ENCODE measurements at places on chromosomes 11 and 22.

DNA sequence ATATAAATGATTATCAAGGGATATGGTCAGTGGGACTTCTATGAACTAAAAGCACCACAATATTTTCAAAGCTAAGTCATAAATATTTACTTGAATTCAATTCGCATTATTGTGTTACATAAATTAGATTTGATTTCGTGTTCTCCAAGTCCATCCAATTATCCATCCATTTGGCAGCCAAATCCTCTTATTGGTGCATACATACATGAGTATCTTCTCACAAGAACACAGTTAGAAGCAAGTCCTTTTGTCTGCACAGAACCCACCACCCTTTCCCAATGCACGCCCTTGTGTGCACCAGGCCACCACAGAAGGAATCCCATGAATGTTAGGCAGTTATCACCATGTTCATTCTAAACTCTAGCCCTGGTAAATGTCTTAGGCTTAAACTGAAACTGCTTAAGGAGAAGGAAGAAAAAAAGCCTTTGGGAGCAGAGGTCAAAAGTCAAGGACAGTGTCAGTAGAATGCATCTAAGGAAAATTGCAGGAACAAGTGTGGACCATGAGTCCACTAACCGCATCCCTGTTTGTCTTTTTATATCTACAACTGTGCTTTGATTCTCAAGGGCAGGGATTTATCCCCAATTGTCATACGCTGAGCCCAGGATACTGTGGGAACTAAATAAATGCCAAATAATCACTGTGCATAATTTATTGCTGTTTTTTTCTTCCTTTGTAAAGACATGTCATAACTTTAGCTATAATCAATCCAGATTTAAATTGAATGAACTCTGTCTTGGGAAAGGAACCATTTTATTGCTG is 108.2 kb upstream of the DDI1 start:
- no peak for DNase-seq

- DNase-seq, result no peak
Observed at GRCh38 chr11:134476435-134477021, 64.5 kb upstream of the B3GAT1 start.

DNA sequence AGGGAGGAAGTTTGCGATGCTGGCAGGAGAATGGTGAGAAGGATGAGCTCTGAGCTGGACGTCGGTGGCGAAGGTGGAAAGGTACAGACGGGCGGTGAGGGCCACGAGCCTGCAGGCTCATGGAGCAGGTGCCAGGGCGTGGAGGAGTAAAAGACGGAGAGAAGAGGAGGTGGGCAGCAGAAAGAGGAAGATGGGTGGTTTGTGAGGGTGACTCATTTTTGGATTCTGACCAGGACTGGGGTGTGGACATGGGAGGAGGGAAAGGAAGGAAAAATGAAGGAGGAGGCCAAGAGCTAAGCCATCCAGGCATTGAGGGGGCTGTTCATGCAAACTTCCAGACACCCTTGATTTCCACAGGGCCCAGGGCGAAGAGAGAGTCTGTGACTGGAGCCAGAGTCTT is 3.5 kb downstream of the ZDHHC24 start:
- no peak for DNase-seq

- no peak for DNase-seq
Observed at GRCh38 chr11:133952199-133953190, 4.3 kb downstream of the IGSF9B start.

- peak; percentile 1 for DNase-seq
Observed at GRCh38 chr22:38406617-38407016, 48.4 kb downstream of the KCNJ4 start.

DNA sequence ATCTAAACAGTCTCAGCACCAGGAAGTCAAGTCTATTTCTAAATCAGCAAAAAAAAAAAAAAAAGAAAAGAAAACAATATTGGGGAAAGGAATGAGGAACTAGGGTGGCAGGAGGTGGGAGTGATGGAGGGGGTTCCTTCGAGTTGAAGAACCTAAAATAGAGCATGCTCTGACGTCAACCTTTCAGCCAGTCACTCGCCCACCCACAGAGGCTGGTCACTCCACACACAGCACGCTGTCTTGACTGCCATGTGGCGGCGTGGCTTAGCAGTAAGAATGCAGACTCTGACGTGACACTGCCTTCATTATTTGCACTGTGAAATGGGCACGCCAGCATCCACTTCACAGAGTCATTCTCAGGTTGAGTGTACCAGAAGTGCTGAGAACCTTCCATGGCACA is 48.3 kb downstream of the LARGE1 start:
- no peak for DNase-seq

DNA sequence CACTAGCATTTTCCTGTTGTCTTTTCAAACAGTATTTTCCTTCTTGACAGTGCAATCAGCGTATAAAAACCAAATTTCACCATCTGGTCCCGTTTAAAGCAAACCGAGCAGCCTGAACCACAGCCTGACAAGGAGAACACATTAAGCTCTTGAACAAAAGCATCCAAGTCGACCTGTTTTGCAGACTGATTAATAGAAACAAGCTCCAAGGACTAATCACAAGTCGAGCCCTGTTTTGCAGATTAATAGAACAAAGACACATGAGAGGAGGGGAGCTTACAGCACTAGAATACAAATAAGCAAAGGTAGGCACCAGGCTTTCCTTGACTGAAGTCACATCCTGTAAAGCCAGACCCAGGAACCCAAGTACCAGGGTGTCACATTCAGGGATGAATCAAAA is 104.8 kb downstream of the MPPED2 start:
- no peak for DNase-seq

- no peak for DNase-seq
Observed at GRCh38 chr22:19958083-19959042, 16.7 kb upstream of the TXNRD2 start.

- no peak for DNase-seq
Observed at GRCh38 chr11:130766650-130767565, 149.4 kb downstream of the SNX19 start.

DNA sequence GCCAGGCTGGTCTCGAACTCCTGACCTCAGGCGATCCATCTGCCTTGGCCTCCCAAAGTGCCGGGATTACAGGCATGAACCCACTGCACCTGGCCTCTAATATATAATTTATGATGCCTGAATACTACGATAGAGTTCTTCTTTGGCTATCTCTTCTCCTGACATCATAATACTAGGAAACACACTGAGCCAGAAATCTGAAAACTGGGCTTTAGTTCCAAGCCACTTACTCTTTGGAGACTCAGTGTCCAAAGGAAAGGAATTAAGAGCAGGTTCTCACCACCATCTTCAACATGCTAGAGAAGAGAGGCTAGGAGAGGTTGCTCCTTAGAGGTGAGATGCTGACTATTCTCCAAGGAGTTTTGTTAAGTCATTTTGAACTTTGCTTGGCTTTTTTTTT is 52.4 kb downstream of the UBASH3B start:
- DNase-seq, result no peak

DNA sequence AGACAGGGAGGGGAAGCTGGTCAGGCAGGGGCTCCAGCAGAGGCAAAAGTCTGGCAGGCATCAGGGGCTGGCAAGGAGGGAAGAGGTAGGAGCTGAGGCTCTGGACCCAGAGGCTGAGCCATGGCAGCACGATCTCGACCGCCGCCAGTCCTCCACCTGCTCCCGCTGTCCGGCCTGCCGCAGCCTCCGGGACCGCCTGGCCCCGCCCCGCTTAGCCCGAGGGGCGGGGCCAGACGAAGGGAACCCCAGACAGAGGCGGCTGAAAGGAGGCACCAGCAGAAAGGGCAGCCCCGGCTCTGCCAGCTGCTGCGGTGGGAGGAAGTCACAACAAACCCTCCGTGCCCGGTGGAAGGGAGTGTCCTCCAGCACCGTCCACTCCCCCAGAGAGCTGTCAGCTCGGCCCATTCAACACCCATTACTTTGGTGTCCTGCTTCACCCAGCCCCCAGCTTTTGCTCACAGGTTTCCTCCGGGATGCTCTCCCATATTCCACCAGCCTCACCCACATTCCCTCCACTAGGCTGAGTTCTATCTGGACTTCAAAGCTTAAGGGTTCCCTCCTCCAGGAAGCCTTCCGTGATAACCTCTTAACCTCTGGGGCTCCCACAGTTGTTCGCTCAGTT is at the start of gene MFNG:
TSS of gene MFNG (minus strand) at position 161 of the 622 bp plus-strand sequence. CDS start 207 bp downstream, outside the sequence.
- peak; percentile 95 for DNase-seq

- DNase-seq, result no peak
Observed at GRCh38 chr11:104784684-104785460, 113.4 kb downstream of the CASP12 start.

DNA sequence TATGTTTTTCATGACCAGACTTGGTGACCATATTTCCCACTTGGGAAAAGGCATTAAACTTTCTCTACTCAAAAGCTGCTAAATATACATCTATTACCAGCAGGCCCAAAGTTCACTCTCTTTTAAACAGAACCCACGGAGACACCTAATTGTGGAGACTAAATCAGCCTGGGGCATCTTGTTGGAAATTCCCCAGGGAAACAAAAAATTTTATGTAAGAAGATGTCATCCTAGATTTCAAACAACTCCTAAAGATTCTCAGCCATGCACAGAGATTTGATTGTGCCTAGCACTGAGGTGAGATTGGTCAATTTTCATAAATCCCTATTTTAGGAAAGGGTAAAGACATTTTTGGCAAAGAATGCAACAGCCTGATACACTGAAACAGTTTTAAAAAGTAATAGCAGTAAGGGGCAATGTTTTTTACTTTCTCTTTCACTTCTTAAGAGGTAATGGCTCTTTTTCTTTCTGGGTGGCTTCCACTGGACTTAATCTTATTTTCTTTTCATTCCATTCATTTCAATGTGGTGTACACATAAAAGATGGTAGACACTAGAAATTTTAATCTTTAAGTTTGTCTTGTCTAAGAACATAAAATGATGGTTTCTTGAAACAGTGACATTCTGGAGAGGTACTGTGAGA is 9.6 kb downstream of the OR52N2 start:
- peak; percentile 12 for DNase-seq

- no peak for DNase-seq
Observed at GRCh38 chr11:120972621-120973020, 51.3 kb upstream of the TBCEL start.

DNA sequence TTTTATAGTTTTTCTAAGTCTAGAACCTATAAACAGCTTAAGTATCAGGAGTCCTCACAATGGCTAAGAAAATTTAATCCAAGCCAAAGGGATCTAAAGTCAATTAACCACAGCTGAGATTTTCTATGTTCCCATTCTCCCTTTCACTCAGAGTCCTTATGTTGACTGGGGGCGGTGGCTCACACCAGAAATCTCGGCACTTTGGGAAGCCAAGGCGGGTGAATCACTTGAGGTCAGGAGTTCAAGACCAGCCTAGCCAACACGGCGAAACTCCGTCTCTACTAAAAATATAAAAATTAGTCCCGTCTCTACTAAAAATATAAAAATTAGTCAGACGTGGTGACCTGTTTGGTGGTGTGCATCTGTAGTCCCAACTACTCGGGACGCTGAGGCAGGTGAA is 6.9 kb downstream of the RDX start:
- no peak for DNase-seq

GRCh38 chr22:30262112-30262511 is 4.5 kb downstream of the OSM start:
- no peak for DNase-seq

DNA sequence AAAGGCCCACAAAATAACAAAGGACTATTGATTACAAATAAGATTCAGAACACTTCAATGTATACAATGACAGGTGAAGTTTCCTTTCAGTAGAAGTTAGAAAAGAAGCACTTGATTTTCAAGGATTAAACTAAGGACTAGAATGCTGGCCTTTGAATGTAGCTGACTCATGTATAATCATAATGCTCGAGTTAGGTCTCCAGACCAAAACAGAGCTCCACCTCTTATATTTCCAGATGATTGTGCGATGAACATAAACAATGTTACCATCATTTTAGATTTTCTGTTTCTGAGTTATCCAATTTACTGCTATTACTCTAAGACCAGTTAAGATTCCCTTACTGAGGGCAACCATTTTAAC is 40.4 kb upstream of the RAPSN start:
- DNase-seq, result no peak

DNA sequence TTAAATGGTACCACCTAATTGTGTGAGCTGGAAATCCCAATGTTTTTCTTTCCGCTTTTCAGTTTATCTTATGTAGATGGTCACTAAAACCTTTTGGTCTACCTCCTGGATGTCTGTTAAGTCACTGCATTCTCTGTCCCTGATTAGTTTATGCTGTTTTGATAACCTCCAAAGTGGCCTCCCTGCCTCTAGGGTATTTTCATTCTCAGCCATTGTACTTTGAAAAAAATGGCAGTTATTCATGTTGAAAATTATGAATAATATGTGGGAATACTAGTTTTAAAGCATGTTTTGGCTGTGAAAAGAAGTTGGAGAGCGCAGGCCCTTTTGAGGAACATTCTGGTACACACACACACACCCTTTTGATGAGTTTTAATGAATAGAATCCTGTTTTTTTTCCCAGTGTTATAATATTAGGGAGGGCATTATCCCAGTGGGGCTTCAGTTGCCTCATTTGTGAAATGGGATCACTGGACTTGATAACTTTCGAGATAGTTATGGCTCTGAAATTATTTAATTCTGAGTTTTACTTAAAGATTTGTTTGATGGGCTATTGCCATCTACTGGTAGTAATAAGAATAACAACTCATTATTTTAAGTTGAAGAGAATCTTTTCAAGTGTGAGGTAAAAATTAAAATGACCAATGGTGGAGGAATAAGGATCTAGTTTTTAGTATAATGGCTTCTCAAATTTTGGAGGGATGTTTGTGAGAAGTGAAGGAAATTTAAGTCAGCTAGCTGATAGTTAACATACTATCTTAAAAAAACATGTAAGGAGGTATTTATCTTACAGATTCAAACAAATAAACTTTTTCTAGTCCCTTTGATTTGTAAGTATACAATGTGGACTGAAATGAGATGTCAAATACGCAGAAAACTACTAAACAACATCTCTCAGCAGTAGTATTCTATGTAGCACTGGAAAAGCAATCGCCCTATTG is 3.9 kb downstream of the FDX1 start:
- peak; percentile 46 for DNase-seq

- DNase-seq, result no peak
Observed at GRCh38 chr11:86072211-86072610, 3.3 kb upstream of the PICALM start.

GRCh38 chr11:288478-289397 is at the start of gene PGGHG:
Gene PGGHG (plus strand): TSS chr11:289126. CDS start chr11:289817, 691 bp downstream.
- DNase-seq, result peak; percentile 95

GRCh38 chr11:122893131-122893530 is 10.6 kb downstream of the JHY start:
- DNase-seq, result no peak

DNA sequence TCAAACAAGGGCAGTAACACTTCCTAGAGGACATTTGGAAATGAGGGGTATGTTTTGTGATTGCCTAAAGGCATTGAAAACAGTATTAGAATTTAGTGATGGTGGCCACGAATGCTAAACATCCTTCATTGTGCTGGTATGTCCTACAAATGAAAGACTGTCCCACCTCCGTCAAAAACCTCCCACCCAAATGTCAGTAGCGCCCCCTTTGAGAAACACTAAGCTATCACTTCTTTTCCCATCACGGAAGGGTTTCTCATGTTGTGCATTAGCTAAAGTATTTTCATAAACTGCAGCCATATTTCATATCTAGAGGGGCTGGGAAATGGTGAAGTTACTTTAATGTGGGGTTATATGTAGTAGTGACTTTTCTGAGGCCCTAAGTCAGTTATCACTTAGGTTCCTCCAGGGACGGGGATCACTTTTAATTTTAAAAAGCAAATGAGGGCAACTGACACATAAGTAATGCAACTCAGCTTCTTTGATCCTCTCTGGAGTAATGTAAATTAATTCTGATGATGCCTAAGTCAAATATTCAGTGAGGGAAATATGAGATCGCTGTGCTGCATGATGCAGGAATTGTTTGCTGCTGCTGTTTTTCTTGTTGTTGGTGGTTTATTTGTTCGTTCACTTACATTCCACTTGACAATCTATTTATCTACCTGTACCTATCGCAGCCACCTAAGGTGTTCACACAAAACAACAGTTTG is 1403.4 kb upstream of the TENM4 start:
- DNase-seq, result no peak
